ENCODE measurements at places on chromosomes 11 and 22.
A peak's percentile ranks its signal among the peaks of the same experiment; 100 is the strongest.

GRCh38 chr11:9669954-9670353, 6.1 kb downstream of the SWAP70 start:
- DNase-seq, result no peak

DNA sequence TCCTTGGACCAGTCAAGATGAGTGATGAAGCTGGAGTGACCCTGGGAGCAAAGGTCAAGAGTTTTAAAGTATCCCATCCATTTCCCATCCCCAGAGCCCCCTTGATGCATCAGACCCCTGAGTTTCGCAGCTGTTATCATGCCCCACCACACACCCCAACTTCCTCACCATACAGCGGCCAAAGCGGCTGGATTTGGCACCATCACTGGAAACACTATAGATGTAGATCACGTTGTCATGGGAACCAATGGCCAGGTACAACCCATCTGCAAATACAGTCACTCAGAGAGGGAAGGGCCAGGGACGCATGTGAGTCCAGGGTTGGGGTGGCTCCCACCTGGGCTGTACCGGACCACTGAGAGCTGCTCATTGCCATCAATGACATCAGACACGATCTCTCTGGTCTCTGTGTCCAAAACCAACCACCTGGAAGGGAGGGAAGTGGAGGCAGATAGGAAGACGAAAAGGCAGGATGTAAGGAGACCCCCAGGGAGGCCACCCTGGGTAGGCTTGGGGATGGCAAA, 2.2 kb upstream of the MTA2 start:
- no peak for DNase-seq

- no peak for DNase-seq
Measured at GRCh38 chr11:81219661-81220060, 1514.0 kb downstream of the FAM181B start.

DNA sequence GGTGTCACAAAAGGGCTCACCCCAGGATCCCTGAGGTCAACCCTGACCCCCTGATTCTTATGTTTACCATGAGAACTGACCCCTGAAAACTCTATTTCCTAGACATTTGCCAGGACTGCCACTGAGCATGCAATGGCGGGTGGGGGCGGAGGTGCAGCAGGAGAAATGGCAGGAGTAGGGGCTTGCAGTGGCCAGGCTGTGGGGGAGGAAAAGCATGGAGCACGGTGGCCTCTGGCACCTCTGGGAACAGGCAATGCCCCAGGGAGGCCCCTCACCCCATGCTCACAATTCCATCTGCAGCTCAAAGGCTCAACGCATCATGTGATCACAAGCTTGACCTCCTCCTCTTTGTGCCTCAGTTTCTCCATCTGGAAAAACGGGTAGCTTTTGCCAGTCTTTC, 46.5 kb upstream of the FGF3 start:
- no peak for DNase-seq

- DNase-seq, result no peak
Measured at GRCh38 chr11:17015627-17016126, 1.5 kb upstream of the PLEKHA7 start.

DNA sequence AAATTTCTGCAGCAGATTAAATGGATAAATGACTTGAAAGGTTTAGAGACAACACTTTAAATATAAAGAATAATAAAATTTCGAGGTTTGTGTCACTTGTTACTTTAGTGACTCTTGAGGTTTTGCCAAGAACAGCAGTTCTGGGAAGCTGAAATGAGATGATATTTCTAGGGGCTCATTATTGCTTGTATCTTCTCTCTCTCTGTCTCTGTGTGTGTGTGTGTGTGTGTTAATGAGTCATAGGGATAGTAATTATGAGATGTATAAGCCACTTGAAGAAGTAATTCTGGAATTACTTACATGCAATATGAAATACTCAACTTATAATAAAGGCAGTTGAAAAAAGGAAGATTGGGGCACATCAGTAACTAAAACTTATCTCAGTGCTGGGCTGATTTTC, 9.6 kb upstream of the OR10G7 start:
- no peak for DNase-seq

GRCh38 chr11:3885855-3886254, 30.4 kb downstream of the STIM1 start:
- no peak for DNase-seq

- no peak for DNase-seq
Measured at GRCh38 chr11:3230636-3231549, 1.3 kb downstream of the MRGPRE start.

GRCh38 chr11:6413791-6414201, 5.1 kb downstream of the APBB1 start:
- peak; percentile 61 for DNase-seq

- DNase-seq, result peak; percentile 22
Measured at GRCh38 chr22:37843741-37844089, 419 bp downstream of the ANKRD54 start.

GRCh38 chr11:45994371-45995341, 72.2 kb downstream of the LARGE2 start:
- no peak for DNase-seq

DNA sequence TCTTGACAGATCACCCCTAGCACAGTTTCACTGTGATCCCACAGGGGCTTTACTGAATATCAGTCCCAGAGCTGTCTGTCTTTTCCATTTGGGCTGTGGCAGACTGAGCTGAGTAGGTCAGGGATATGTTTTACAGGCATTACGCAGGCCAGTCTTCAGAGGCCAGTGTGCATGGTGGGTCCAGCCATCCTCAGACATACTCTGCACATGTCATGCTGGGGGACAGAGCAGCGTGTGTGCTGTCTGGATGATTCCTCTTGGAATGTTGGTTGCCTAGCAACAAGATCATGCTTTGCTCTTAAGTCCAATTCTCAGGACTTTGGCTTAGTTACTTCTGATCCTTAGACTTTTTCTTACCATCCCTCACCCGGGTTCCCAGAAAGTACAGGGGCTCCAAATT, 736.5 kb downstream of the DLG2 start:
- no peak for DNase-seq

GRCh38 chr11:68213135-68213515, at the start of gene KMT5B:
KMT5B (minus strand) TSS chr11:68213296; CDS start chr11:68190076, 23,220 bp downstream.
- DNase-seq, result peak; percentile 35

DNA sequence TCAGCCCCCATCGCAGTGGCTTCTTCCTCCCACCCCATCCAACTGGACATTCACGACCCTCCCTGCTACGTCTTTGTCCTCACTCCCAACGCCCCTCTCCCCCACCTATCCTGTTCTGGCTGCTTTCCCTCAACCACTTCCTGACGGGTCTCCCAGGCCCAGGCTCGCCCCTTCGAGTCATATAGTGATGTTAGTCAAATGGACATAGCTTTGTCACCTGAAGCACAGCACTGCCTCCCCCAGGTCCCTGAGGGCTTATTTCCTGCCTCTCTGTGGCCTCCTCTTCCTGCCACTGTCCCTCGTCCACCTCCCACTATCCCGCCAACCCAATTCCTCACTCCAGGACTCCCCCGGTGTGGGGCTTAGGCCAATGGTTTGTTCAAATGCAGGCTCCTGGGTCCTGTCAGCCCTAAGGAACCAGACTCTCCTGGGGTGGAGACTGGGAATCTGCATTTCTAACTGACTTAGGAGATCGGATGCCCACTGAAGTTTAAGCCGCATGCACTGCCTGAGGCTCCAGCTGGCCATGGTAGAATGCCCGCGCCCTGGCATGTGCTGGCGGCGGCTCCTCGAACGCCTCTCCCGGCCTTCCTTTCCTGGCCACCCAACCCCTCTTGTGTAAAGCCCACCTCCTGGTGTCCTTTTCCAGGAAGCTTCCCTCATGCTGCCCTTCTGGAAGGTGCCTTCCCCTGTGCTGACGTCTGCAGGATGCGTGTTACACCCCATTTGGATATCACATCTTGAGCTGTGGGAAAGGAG, 18.3 kb downstream of the SUN2 start:
- DNase-seq, result no peak

DNA sequence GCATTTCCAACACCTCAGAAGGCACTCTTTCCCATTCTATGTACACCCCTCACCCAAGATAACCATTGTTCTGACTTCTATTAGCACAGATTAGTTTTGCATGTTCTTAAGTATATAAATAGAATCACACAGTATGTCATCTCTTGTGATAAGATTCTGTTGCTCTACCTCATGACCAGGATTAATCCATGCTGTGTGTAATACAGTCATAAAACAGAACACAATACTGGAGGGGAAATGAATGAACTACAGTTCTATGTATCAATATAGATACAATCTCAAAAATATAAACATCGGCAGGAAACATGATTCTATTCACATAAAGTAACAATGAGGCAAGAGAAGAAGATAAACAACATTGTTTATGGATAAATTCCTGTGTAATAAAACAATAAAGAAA, 151.5 kb downstream of the ATG16L2 start:
- DNase-seq, result no peak

- DNase-seq, result no peak
Measured at GRCh38 chr11:3745161-3745560, 52.2 kb downstream of the NUP98 start.

- no peak for DNase-seq
Measured at GRCh38 chr11:30434901-30435300, 112.0 kb downstream of the ARL14EP start.

DNA sequence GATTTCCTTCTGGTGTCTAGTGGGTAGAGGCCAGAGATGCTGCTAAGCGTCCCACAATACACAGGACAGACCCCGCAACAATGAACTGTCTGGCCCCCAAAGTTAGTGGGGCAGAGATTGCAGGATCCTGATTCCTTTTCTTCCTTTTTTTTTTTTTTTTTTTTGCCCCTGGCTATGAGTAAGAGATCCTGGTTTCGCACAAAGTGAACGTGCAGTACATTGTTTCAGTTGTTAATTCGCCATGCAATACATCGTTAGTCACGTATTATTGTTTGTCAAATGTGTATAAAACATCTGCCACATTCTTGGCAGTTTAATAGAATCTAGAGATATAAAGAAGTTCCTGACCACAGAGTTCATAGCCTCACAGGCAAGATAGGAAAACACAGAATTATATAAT, 20.2 kb downstream of the ST3GAL4 start:
- DNase-seq, result no peak

DNA sequence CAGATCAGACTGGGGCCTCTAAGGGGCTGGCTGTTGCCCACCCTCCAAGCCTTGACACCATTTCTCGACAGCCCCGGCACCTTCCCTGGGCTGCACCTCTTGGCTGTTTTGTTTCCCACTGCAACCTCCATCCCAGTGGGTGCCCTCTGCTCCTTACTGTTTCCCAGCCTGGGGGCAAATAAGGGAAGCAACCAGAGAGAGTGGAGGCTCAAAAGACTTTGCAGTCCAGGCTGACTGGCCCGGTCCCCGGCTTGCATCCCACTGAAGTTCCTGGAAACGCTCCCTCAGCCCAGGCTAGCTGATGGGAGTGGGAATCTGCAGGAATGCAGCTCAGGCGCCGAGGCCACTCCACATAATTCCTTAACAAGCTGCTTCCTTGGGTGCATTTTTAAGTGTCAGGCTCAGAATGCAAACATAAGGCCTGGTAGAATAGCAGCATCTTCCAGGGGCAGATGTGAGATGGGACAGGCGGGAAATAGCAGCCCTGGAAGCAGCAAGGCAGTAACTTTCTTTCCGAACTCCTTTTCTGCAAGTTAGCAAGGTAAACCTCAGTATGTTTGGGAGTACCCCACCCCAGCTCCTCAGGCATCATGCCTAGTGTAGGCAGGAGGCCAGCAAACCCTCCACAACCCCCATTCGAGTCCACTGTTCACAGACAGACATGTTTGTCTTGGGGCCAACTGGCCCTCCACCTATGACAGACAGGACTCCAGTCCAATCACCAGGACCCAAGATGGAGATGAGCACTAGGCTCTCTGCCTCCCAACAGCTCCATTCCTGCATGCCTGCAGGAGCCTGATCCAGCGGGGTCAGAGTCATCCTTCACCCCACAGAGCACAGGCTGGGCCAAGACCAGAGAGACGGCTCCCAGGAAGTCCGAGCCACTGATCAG, 39.3 kb downstream of the RPL27A start:
- DNase-seq, result no peak

DNA sequence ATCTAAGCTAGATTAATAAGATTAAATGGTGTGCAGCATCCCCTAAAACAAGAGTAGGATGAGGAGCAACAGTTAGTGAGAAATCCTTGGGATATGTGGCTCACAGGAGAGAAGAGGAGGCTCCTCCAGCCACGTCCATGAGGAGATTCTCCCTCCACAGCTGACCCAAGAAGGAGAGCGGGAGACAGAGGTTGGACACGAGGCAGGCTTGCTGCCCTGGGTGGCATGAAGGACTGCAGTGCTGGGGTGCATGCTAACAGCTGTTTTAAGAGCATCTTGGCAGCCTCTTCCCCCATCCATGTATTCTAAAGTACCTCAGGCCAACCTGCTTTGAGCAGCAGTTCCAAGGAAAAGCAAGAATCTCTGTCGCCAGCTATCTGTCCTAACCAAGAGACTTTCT, 284.4 kb upstream of the B3GAT1 start:
- DNase-seq, result no peak

GRCh38 chr11:8102296-8102915, 21.4 kb downstream of the TUB start:
- no peak for DNase-seq

GRCh38 chr11:67642173-67643120, 2.9 kb upstream of the TBX10 start:
- no peak for DNase-seq

- no peak for DNase-seq
Measured at GRCh38 chr11:43913829-43914380, 28.5 kb upstream of the C11orf96 start.

- DNase-seq, result no peak
Measured at GRCh38 chr11:31141789-31142188, 227.8 kb downstream of the DCDC1 start.

- DNase-seq, result no peak
Measured at GRCh38 chr11:8352103-8352875, 88.6 kb upstream of the LMO1 start.

- no peak for DNase-seq
Measured at GRCh38 chr11:103585911-103586310, 450.5 kb upstream of the DDI1 start.

GRCh38 chr11:47688111-47688510, 27.1 kb downstream of the AGBL2 start:
- DNase-seq, result no peak

DNA sequence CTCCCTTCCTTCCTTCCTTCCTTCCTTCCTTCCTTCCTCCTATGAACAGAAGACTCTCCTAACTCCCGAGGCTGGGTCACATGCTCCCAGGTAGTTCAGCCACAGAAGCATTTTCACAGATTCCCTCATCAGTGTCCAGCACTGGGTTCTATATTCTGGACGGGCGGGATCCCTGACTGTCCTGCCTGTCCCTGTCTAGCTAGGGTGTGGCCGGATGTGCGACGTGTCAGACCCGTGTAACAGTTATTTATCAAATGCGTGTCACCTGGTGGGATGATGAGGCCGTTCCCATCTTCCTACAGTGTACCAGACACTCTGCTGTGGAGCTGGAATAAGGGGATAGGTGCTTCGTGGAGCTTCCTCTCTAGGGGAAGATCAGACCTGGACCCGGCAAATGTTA, 901.0 kb downstream of the BRD1 start:
- DNase-seq, result no peak

DNA sequence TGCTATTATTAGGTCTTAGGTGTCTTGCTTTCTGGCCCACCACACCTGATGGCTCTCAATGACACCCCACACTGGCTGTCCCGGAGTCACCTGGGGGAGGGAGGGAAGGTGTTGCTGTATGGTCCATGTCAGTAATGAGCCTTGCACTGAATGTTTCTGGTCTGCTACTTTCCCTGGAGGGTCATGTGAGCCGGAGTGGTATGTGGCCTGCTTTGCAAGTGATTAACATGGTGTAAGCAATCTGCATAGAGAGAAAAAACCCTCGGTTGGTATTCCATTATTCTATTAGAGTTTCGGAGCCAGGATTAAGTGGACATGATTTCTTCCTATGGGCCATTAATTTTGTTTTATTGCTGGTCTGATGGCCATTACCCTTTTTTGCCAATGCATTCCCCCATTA, 63.9 kb downstream of the PKNOX2 start:
- DNase-seq, result no peak
